ENCODE measurements at places on chromosomes 2 and 18. TPM values are rescaled to one million over a fixed set of nuclear protein-coding genes. Genes with fewer than 3 reads are reported as not detected.
A peak's percentile ranks its signal among the peaks of the same experiment; 100 is the strongest.

- no peak overlapping the region for H3K4me3 ChIP-seq
- no peak overlapping the region for H3K27ac ChIP-seq
- no peaks in the 10 kb centered on the region for H3K4me1 ChIP-seq
- DNase-seq, result no peak
- H3K27me3 ChIP-seq, result no peaks in the 10 kb centered on the region
These were observed 61.7 kb downstream of the PRKCE start for GRCh38 chr2:45713136-45713535.

DNA sequence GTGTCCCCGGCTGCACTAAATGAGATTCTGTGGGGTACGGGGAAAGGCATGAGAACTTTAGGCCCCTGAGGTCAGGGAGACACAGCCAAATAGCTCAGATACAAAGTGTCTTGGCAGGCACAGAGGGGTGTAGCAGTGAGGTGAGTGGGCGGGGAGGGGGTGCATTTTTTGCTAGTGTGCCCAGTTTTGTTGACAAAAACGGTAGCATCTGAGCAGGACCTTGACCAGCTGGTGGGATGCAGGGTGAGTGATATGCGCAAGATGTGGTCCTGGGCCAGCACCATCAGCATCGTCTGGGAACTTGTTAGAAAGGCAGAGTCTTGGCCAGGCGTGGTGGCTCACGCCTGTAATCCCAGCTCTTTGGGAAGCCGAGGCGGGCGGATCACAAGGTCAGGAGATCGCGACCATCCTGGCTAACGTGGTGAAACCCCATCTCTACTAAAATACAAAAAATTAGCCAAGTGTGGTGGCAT, 127.3 kb upstream of the LGALSL start:
- no peak for DNase-seq
- H3K4me1 ChIP-seq, result peaks cover 82% of the 10 kb centered on the region
- no peaks in the 10 kb centered on the region for H3K36me3 ChIP-seq
- peak overlapping the region; percentile 73 for H3K4me3 ChIP-seq
- H3K27me3 ChIP-seq, result peaks cover 11% of the 10 kb centered on the region
- H3K27ac ChIP-seq, result peak overlapping the region; percentile 97

IL18R1 gene
- 57.8 TPM for total RNA-seq

DNA sequence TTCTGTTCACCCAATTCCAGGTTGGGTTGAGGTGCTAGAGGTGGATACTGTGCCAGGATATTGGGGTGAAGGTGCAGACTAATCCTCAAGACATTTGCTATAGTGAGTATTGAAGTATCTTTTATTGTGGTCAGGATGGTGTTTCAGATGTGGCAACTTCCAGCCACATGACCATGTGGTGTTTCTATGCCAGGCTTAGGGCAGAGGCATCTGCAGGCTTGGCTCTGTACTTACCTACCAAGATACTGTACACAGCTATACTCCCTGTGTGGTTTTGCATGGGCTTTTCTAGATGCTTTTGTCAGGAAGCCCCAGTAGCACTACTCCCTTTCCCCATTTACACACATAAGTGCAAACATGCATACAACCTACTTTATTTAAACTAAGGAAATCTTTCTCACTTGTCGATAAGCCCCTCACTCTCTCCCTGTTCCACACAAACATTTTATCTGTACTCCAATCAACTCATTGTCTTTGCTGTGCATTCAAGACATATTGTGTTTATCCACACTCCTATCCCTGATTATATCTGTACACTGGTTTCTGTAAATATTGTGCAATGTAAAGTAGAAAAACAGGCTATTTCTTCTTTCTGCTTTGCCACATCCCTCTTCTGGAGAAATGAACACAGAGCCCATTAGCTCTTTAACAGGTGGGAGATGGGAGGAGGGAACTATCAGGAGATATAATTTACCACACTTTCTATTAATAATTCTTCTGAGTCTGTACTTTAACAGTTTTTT, 12.3 kb downstream of the ARL6IP6 start:
- H3K27me3 ChIP-seq, result no peaks in the 10 kb centered on the region
- peak; percentile 29 for DNase-seq
- H3K4me1 ChIP-seq, result peaks cover 28% of the 10 kb centered on the region
- H3K36me3 ChIP-seq, result peaks cover 3% of the 10 kb centered on the region

DNA sequence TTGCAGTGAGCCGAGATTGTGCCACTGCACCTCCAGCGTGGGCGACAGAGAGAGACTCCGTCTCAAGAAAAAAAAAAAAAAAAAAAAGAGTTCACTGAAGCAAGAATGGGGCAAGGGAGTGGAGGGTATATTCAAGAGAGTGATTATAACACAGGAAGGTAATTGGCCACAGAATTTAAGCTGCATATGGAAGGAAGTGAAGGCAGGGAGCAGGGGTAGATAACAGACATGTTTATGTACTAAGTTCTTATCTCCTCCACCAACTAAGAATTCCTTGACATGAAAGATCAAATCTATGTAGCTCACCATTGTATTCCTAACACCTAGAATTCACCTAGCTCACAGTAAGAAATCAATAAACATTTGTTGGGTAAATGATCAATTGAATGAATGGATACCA, 37.3 kb downstream of the GKN2 start:
- H3K36me3 ChIP-seq, result peaks cover 3% of the 10 kb centered on the region
- no peaks in the 10 kb centered on the region for H3K27me3 ChIP-seq
- no peak overlapping the region for H3K4me3 ChIP-seq
- H3K4me1 ChIP-seq, result peaks cover 15% of the 10 kb centered on the region
- H3K27ac ChIP-seq, result no peak overlapping the region

DNA sequence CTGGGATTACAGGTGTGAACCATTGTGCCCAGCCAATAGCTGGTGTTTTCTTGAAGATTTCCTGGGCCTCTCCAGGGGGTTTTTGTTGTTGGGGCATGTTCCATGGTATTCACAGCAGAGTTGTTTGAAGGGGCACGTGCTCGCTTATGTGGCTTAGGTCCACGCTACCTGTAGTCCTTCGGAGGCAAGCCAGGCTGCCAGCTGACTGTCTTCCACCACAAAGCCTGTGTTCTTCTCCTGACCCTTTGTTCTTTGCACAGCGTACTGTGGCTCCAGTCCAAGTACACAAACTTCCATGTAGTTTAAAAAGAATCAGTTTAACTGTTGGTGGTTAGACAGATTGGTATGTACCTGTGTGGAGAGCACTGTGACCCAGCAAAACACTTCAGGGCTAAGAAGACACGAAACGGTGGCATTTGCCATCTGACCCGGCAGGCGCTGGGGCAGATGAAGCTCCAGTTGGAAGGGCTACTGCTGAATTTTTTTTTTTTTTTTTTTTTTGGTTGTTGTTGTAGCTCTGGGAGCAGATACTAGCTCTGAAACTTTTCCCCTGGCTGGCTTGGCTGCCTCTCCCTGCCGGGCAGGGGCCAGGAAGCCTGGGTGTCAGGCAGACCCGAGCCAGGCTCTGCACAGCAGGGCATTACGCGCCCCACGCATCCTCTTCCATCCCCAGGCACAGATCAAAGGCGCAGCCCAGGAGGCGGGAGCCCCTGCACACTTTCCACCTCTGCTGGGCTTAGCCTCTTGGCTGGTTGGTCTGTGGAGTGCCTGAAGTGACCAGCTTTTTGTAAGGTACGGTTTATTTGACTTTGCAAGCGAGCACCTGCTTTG, 5.7 kb downstream of the GREB1 start:
- no peak for DNase-seq
- H3K27ac ChIP-seq, result no peak overlapping the region
- no peak overlapping the region for H3K4me3 ChIP-seq
- H3K36me3 ChIP-seq, result no peaks in the 10 kb centered on the region
- H3K27me3 ChIP-seq, result peaks cover 16% of the 10 kb centered on the region

- peaks cover 1% of the 10 kb centered on the region for H3K36me3 ChIP-seq
- no peak for DNase-seq
- H3K27ac ChIP-seq, result no peak overlapping the region
- H3K4me1 ChIP-seq, result peaks cover 4% of the 10 kb centered on the region
- no peak overlapping the region for H3K4me3 ChIP-seq
These were observed 23.2 kb downstream of the KCNF1 start for GRCh38 chr2:10934979-10935350.

DNA sequence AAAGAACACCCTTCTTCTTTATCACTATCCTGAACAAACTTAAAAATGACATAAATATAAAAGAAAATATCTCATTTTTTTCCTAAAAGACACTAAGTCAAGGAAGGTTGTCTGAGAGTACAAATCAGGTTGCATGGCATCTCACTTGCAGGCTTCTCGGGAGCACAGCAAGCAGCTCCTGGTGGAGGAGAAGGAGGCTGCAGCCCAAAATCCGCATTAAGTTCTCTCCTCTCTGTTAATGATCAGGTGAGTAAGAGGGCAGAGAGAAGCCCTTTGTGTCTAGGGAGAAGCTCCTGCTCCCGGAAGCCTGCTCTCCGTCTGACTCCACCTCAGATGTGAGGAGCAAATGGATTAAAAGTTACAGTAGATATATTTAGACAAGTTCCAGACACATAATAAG, 35.0 kb upstream of the DOK6 start:
- DNase-seq, result no peak
- no peaks in the 10 kb centered on the region for H3K36me3 ChIP-seq
- no peak overlapping the region for H3K4me3 ChIP-seq
- H3K27ac ChIP-seq, result no peak overlapping the region
- H3K4me1 ChIP-seq, result no peaks in the 10 kb centered on the region

DNA sequence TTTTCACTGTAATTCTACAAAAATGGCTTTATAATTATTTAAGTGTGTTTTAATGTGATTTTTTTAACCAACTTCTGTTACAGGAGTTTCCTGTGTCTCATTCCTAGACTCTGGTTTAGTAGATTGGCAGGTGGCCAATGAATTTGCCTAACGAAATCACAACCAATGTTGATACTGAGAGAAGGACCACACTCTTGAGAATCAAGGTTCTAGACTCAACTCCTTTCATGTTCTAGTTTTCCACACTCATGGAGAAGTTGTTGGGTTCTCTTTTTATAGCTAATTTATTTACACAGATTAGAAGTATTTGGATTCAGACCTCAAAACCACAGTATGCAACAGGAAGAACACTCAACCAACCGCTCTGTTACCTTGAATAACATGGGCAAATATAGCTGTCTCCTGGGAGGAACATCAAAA, 22.6 kb upstream of the USP34 start:
- no peaks in the 10 kb centered on the region for H3K27me3 ChIP-seq
- no peak for DNase-seq
- H3K4me3 ChIP-seq, result no peak overlapping the region
- H3K36me3 ChIP-seq, result peaks cover 43% of the 10 kb centered on the region

GRCh38 chr2:20673686-20674308, 6.9 kb downstream of the GDF7 start:
- H3K36me3 ChIP-seq, result no peaks in the 10 kb centered on the region
- no peak overlapping the region for H3K4me3 ChIP-seq
- H3K4me1 ChIP-seq, result no peaks in the 10 kb centered on the region
- H3K27me3 ChIP-seq, result peaks cover 20% of the 10 kb centered on the region

TUBA3E gene
- not detected for total RNA-seq

STEAP3 gene
- total RNA-seq, result 0.07 TPM

DNA sequence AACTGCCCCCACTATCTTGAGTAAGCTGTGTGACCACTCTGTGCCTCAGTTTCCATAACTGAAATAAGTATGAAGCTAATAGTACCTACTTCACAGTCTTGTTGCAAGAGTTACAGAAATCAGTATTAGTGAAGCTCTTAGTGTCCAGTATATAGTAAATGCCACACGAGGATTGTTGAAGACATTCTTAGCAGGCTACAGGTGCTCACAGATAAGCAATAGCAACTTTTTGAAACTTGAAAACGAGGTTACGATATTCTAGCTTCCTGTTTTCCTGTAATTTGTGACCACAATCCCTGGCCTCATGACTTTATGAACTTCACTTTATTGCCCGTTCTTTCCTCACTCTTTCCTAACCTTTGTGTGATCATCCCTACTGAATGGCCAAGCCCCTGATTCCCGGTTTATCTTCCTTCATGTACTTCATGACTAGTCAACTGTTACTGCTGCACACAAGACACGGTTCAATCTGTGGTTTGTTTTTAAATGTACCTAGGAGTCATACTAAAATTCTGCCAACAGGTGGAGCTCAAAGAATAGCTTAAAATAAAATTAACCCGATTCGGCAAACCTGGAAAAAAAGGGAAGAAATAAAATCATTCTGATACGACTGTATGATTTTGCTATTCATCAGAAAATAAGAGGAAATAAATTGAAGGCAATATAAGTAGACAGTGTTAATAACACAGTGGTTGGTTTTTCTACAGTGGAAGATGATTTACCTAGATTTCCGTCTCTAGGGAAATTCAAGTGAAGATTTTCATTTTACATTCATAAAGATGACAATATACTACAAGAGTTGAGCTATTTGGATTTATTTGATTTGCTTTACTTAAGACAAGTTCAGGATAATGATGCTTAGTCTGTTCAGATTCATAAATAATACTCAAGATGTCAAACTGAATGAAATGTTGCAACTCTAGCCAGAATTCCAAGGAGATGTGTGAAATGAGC, 38.1 kb upstream of the STAT1 start:
- H3K27me3 ChIP-seq, result no peaks in the 10 kb centered on the region
- H3K4me1 ChIP-seq, result peaks cover 25% of the 10 kb centered on the region
- DNase-seq, result no peak

GRCh38 chr2:8628179-8628865, 53.5 kb upstream of the ID2 start:
- peaks cover 3% of the 10 kb centered on the region for H3K27me3 ChIP-seq
- no peaks in the 10 kb centered on the region for H3K36me3 ChIP-seq
- no peak overlapping the region for H3K4me3 ChIP-seq
- H3K4me1 ChIP-seq, result peaks cover 8% of the 10 kb centered on the region
- H3K27ac ChIP-seq, result no peak overlapping the region

DNA sequence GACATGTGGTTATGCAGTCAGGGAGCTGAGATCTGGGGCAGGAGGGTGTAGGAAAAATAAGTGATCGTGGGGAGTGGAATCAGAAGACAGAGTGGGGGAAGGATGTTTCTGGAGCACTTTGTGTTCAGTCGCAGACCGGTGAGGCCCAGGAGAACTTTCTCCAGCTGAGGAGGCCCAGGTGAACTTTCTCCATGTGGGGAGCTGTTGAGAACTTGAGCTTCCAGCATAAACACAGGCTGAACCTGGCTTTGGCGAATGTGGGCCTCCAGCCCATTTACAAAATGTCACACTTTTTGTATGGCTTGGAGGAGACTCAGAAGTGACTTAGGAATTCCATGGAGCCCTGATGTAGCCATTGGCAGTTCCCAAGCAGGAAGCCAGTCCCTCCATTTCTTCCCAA, 108.5 kb downstream of the VAPA start:
- DNase-seq, result no peak
- no peak overlapping the region for H3K4me3 ChIP-seq
- H3K27me3 ChIP-seq, result peaks cover 8% of the 10 kb centered on the region
- no peaks in the 10 kb centered on the region for H3K4me1 ChIP-seq
- no peaks in the 10 kb centered on the region for H3K36me3 ChIP-seq

UGT1A4 gene
- not detected for total RNA-seq

DNA sequence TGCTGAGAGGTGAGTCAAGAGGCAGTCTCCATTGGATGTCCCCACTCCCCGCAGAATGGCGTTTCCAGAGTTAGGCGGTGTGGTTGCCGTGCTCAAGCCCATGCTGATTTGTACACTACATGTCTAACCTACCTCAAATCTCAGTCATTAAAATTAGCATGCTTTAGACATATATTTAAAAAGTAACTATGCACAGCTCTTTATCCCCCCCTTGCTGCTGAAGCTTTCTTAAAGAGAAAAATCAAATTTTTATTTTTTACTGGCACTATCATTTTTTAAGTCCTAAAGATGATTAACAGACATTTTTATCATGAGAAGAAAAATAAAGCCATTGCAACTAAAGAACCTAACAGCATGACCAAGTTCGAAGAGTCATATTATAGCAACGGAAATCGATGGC, 42.9 kb downstream of the BOLA3 start:
- H3K4me1 ChIP-seq, result no peaks in the 10 kb centered on the region
- no peak for DNase-seq
- no peaks in the 10 kb centered on the region for H3K27me3 ChIP-seq
- no peak overlapping the region for H3K27ac ChIP-seq
- peaks cover 11% of the 10 kb centered on the region for H3K36me3 ChIP-seq

- H3K27ac ChIP-seq, result no peak overlapping the region
- H3K4me1 ChIP-seq, result no peaks in the 10 kb centered on the region
- H3K36me3 ChIP-seq, result no peaks in the 10 kb centered on the region
- DNase-seq, result no peak
- H3K27me3 ChIP-seq, result no peaks in the 10 kb centered on the region
- no peak overlapping the region for H3K4me3 ChIP-seq
These were observed 595.8 kb downstream of the STK39 start for GRCh38 chr2:167651406-167652151.

LIPG gene
- 0.88 TPM for total RNA-seq

All from activated T-helper 1 cell treated with anti-CD3 and anti-CD28 coated beads, Interleukin-12 subunit alpha, Interleukin-12 subunit beta, Interleukin-2, Interleukin-4 antibody, amounts not matched to agents 30 ng/mL and 10 ng/mL and 1 ng/mL, durations not matched to agents 14 hours and 24 hours and 36 hours (primary cell).